Stimulated activated CD4-positive, alpha-beta T cell treated with anti-CD3 and anti-CD28 coated beads, TNF-alpha, amount 100 ng/mL, for 48 hours (primary cell): ENCODE measurements at places on chromosomes 2 and 18.

- no peak for DNase-seq
Observed at GRCh38 chr18:33558529-33558928, 19.5 kb upstream of the ASXL3 start.

GRCh38 chr18:36398419-36398818, 100.9 kb downstream of the FHOD3 start:
- no peak for DNase-seq

GRCh38 chr18:51480407-51481261, 283.2 kb upstream of the MEX3C start:
- DNase-seq = no peak

GRCh38 chr2:85682378-85682777, 11.8 kb upstream of the GNLY start:
- DNase-seq = no peak

GRCh38 chr2:9358846-9359245, 64.5 kb downstream of the ITGB1BP1 start:
- no peak for DNase-seq

DNA sequence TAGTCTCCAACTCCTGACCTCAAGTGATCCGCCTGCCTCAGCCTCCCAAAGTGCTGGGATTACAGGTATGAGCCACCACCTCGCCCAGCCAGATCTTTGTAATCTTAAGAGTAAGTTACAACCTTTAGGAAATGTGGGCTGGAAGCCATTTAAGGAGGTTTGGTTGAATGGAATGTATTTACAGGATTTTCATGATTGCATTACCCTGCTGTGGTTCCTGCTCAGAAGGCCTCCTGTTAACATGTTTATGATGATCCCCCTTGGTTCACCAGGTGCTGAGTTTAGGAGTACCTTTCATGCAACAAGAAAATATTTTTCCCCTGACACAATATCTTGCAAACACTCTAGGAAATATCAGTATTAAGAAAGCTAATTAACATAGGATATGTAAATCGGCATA, 187.4 kb upstream of the SH3BP4 start:
- no peak for DNase-seq

- no peak for DNase-seq
Observed at GRCh38 chr18:10465174-10465939, 10.9 kb downstream of the APCDD1 start.
